ENCODE measurements at places on chromosomes 7 and 10.
A peak's percentile ranks its signal among the peaks of the same experiment; 100 is the strongest.

- no peak for DNase-seq
Observed at GRCh38 chr7:79292834-79293233, 160.6 kb downstream of the MAGI2 start.

- DNase-seq = no peak
Observed at GRCh38 chr10:128300290-128300824, 174.1 kb upstream of the MKI67 start.

- no peak for DNase-seq
Observed at GRCh38 chr7:77242068-77242467, 42.4 kb upstream of the FGL2 start.

DNA sequence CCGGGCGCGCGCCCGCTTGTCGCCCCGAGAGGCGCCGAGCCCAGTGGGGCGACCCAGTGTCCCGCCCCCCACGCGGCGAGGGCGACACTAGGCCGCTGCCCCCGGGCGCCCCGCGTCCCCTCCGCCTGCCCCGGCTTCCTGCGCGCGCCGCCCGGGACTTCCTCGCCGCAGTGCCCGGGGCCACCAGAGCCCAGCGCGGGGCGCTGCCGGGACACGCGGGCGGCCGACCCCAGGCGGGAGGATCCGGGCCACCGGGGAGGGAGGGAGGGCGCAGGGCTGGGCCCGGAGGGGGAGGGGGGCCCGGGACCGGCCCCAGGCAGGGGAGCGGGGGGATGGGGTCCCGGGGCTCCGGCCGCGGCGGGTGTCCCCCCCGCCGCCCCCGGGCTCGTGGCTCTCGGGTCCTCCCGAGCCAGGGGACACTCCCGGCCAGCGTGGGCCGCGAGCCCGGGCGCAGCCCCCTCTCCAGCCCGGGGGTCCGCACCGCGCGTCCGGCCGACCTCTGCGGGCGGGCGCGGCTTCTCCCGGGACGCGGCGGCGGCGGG, 435 bp upstream of the PWWP2B start:
- peak; percentile 71 for DNase-seq

- no peak for DNase-seq
Observed at GRCh38 chr10:6382081-6382480, 179.3 kb downstream of the PFKFB3 start.

DNA sequence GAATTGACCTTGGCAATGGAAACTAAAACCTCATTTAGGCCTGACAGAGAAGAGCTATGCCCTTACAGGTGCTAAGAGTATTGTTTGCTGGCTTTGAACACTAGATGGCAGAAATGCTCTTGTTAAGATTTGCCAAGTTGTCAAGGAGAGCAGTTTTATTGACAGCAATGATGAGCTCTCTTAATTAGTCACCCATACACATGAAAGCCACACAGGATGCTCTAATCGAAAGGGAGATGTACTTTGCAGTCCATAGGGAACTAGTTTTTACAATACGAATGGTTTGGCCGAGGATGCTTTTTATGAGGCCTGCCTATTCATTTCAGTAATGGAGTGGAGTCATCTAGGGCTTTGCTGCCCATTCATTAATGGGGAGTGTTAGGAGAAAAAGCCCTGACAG, 45.4 kb upstream of the MBL2 start:
- DNase-seq = no peak

- no peak for DNase-seq
Observed at GRCh38 chr10:125775491-125776106, at the start of gene MMP21. MMP21 (minus strand) TSS chr10:125775821; CDS start chr10:125775821, 0 bp downstream.

DNA sequence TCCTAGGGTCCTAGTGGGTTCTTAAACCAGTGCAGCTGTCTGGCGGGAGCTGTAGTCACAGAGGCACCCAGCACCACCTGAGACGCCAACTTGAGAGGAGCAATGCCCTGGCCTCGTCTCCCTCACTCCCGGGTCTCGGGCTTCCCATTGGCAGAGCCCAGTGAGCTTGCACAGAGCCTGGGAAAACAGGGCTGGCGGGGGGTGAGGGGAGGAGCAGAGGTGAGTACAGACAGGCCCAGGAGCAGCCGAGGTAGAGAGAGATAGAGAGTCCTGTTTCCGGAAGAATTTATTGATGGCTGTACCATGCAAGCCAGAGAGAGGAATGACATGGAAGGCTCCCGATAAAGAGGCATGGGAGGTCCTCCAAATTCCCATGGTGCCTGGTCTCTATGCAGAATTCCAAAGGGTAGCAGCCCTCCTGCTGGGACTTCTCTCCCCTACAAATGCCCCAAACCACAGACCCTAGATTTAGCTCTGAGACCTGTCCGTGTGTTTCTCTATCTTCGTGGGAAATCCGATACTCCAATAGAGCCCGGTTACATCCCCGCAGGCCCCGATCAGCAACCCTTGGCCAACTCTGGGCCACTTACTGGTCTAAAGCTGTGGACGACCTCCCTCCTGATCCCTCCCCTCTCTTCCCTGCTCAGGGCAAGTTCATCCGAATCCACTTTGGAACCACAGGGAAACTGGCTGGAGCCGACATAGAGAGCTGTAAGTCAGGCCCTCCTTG, 20.3 kb upstream of the MYH16 start:
- DNase-seq = no peak

DNA sequence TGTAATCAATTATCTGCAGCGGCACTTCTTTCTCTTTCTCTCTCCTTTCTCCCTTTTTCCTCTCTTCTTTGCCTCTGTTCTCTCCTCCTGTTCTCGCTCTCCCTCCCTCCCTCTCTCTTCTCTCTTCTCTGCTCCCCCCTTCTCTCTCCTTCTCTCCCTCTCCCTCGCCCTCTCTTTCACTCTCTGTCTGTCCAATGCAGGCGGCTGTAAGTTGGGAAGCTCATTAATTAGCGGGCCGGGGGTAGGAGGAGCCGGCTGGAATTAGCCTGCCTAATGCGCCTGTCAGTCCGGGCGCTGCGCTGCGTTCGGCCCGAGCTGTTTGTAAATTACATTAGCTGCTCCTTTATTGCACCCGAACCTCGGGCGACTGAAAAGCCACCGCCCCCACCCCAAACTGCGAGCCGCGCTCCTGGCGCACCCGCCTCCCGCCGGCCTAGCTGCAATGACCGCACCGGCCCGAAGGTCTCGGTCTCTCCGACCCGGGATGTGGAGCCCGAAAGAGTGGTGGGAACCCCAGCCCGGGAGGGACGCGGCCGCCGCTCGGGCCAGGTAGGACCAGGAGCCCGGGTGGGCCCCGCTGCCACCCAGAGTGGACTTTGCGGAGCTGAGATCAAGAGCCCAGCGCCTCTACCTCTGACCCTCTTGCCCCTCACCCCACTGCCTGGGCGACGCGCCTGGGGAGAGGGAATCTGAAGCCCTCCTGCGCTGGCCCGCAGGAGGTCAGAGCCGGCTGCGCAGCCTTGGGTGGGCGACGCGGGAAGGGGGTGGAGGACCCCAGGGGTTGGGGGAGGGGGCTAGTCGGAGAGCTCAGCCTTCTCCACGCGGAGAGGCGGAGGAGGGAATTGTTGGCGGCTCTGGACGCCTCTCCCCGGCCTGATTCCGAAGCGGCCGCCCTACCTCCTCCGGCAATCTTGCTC, at the start of gene LBX1:
LBX1 (minus strand) TSS at position 198 of the 917 bp plus-strand sequence. CDS start 648 bp downstream, outside the sequence.
- no peak for DNase-seq

DNA sequence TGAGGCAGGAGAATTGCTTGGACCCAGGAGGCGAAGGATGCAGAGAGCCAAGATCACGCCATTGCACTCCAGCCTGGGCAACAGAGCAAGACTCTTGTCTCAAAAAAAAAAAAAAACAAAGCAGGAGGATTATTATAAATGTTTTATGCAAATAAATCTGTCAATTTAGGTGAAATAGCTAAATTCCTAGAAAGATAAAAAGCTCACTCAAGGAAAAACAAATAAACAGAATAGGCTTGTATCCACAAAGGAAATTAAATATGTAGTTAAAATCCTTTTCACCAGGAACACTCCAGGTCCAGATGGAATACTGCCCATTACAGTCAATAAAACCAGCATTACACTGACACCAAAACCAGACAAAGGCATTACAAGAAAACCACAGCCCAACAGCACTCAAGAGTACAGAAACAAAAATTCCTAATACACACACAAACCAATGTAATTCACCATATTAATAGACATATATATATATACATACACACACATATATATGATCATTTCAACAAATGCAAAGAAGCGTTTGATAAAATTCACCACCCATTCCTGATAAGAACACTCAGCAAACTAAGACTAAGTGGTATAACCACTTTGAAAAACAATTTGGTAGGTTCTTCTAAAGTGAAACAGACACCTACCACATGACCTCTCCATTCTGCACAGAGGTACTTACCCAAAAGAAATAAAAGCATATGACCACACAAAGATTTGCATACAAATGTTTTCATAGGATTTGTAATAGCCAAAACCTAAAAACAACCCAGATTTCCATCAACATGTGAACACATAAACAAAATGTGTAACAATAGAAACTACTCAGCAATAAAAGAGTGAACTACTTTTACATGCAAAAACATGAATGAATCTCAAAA, 38.8 kb downstream of the ABI1 start:
- DNase-seq = no peak

GRCh38 chr7:50869108-50869725, 86.5 kb upstream of the GRB10 start:
- no peak for DNase-seq

DNA sequence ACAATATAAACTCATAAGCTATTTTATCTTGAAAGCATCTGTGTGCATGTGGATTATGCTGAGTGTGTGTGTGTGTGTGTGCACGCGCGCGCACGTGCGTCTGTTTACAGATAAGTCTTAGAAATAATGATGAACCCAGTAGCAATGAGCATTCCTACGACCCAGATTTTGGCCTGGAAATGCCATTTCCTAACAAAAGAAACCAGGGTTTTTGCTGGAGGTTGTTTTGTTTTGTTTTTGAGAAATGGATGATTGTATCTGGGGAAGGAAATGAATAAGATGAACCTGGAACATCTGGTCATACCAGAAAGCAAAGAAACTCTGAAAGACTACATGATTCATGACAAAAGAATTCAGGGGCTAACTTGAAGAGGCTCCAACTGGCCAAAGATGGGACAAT, 22.1 kb upstream of the LMOD2 start:
- DNase-seq = no peak

DNA sequence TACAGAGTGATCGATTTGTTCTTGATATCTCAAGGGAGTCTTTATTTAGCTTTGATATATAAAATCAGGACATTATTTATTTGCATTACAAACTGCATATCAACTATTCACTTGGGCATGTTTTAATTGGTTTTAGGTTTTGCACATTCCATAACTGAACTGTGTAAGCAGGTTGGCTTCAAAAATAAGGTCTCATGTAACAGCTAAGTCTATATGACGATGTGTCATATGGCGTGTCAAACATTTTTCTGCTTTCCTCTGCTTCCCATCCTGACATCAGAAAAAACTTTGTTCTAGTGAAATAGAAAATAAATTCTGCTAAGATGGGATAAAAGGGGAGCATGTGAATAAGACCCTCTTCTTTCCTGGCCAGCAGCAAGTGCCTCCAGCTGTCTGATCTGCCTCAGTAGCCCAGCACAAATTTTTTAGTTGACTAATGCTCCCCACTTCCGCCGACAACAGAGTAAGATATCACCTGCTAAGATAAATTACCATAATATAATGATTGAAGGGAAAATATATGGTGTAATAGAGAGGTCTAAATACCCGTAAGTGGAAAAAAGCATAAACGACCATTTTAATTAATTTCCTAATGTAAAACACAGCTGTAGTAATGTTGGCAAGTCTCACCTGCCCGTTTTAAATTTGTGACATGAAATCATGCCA, 180.5 kb downstream of the TAX1BP1 start:
- no peak for DNase-seq

DNA sequence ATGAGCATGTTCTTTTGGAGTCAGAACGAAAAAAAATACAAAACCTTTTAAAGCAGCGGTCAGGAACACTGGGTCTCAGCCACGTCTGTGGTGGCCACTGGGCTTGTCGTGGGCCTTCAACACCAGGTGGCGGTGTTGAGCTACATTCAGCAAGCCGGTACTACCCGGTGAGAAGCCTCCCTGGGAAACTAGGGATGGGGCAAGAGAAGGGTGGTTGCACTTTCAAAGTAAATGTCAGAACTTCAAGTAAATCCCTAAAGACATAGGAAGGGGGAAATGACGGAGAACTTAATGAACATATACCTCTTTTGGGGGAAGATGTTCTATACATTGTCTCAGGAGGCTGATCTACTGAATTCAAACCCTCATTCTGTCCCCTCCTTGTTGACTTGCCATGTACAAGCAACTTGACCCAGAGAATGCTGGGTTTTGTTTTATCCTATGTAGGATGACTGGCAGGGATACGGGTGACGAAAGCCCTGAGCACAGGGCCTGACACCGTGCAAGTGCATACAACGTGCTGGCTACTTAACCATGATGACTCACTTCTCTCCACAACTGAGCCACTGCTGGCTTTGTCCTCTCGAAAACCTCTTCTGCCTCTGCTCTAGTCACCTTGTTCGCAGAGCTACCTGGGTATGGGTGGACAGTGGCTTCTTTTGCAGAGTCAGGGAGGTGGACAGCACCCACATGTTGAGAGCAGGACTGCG, 49.0 kb upstream of the BAMBI start:
- peak; percentile 36 for DNase-seq

DNA sequence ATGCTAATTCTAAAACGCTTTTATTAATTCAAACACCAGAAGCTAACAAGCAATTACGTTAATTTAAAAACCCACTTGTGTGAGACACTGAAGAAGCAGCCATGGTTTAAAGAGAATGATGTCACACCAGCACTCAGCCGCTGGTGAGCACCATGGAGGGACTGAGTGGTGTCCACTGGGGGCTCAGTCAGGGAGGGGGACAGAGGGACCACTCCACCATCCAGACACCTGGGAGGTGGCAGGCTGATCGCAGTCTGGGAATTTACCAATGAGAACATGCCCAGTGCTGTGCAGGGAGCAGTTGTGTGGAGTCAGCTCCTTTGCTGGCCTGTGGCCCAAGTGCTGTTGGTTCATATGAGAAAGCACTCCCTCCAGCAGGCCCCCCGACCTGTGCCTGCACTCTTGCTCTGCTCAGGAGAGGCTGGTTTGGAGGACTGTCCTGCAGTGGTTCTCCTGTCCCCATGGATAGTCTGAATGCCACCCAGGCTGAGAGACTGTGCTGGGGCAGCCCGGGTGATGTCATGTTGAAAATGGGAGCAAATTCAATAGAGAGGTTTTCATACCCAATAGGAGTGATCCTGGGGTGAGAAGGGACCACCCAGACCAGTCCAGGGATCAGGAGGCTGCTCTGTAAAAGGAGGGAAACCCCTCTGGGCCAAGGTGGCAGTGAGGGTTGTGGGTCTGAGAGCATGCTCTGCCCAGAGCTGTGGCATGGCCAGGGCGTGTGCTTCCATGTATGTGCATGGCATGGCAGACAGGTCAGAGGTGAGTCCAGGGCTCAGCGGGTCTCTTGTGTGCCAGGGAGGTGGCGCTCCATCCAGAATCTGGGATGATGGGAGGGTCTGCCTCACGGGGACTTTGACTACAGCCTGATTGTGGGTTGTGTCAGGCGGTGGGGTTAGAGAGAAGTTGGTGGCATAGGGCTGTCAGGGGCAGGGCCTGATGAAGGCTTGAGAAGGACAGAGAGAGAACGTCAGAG, 12.7 kb downstream of the ADCY1 start:
- DNase-seq = no peak

DNA sequence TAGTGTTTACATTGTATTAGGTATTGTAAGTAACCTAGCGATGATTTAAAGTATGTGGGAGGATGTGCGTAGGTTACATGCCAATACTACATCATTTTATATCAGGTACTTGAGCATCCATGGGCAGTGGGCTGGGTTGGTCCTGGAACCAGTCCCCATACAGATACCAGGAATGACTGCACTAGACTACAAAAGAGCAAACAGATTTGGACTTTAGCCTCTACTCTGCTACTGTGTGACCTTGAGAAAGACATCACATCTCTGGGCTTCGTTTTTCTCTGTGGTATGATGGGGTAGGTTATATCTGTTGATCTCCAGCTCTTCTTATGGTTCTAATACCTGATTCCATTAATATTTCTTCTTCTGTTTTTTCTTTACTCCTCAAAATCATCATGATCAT, 412.5 kb upstream of the LRGUK start:
- no peak for DNase-seq

- no peak for DNase-seq
Observed at GRCh38 chr10:30438021-30438850, 4.3 kb downstream of the MAP3K8 start.

All from T-helper 1 cell (primary cell).